ENCODE measurements at places on chromosomes 3 and 15.

GRCh38 chr3:152120601-152121269 lies 148.0 kb upstream of the MBNL1 start:
- no peak for DNase-seq

DNA sequence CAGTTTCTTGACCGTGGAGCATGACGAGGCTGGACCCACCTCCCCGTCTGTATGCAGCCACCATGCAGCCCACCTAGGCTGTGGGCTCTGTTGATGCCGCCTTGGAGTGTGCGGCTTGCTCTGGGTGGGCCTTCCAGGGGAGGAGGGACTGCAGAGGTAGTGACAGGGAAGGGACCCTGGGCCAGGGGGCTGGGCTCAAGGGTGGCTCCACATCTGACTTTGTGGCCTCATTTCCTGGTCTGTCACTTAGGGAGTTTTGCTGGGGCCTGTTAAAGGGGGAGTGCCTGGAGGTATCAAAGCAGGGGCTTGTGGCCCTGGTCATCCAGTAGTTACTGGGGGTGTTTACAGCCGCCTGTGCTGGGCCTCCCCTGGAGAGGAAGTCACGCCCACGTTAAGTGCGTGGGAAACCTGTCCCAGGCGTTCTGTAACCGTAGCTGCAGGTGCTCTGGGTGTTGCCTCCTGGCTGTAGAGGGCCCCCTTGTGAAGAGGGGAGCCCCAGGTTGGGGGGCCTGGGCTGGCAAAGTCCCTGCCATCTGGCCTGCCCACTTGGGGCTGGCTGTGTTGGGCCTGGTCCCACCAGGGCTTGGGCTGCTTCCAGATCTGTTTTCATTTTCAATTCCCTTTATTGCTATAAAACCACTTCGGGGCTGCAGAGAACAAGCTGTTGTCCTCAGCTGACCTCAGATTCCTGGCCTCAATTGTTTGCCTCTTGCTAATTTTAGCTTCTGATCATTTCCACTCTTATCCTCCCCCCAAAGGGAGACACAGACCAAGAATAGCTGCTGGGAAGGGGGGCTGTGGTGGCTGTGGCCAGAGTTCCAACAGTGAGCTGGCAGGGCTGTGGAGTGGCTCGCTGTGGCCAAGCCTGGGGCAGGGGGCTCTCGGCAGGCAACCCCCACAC lies 26.5 kb downstream of the KLF13 start:
- DNase-seq: peak; percentile 44

DNA sequence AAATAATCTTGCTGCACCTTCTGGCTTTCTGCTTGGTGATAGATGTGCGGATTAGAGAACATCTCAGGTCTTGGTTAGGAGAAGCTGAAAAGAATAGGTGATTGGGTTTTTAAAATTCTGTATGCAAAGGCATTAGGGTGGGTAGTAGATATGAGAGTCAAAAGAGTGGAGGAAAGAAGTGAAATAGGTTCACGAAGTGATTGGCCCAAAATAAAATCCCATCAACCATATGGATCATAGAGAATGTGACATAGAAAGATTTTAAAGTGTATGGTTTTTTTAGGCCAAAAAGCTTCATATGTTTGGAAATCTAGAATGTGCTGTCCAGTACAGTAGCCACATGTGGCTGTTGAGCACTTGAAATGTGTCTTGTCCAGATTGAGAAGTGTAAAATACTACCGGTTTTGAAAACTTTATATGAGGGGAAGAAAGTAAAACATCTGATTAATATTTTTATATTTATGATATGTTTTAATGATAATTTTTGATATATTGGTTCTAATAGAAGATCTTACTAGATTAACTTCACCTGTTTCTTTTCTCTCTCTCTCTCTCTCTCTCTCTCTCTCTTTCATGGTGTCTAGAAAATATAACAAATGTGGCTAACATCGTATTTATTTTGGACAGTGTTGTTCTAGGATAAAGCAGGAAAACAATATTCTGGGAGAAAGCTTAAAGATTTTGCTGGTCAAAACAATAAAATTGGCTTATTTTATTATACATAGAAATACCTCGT lies 2.9 kb downstream of the MBNL1 start:
- no peak for DNase-seq

- no peak for DNase-seq
Measured at GRCh38 chr3:124811436-124811835, 75.7 kb downstream of the ITGB5 start.

GRCh38 chr15:44802336-44802735 lies 66.0 kb downstream of the TRIM69 start:
- no peak for DNase-seq

GRCh38 chr3:154758109-154758868 lies 321.8 kb upstream of the MME start:
- no peak for DNase-seq

DNA sequence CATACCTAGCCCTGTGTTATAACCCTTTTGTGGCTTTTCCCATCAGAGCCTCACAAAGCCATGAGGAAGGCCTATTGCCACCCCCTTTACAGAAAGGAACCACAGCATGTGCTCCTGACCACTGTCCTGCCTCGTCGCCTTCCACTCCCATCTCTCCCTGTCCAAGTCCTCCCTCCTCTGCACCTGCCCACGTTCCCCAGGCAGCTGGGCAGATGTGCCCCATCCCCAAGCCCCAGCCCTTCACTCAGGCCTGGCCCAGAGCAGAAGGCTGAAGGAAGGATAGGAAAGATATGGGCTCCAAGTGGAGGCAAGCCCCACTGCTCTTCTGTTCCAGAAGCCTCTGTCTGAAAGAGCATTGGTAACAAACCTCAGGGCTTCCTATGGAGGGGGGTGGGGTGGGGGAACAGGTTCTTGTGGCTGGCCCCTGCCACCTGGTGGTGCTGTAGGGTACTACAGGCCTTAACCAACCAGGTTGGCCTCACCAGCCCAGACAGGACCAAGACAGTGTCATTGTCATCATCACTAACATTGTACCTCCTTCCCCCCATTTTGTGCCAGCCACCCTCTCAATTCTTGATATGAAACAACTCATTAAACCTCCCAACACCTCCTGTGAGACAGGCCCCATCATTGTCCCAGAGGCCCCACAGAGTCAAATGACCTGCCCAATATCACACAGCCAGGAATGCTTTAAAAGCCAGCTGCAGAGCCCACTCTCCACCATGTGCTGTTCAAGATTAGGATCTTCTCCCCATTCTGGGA lies 10.0 kb downstream of the POC1A start:
- peak; percentile 50 for DNase-seq

DNA sequence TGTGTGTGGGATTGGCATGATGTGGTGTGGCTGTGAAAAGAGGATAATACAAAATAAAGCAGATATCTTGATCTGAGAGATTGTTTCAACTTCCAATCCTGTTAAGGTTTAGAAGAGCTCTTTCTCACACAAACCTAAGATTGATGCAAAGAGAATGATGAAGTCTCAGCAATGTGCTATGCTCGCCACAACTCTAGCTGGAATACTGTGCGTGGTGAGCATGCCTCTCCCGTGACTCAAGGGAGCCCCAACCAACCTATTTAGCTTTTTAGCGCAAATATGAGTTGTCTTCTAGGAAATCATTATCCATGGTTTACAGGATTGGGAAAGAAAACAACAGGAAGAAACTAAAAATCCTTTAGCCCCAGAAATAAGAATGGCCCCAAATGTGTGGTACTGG lies 28.5 kb downstream of the BTLA start:
- no peak for DNase-seq

DNA sequence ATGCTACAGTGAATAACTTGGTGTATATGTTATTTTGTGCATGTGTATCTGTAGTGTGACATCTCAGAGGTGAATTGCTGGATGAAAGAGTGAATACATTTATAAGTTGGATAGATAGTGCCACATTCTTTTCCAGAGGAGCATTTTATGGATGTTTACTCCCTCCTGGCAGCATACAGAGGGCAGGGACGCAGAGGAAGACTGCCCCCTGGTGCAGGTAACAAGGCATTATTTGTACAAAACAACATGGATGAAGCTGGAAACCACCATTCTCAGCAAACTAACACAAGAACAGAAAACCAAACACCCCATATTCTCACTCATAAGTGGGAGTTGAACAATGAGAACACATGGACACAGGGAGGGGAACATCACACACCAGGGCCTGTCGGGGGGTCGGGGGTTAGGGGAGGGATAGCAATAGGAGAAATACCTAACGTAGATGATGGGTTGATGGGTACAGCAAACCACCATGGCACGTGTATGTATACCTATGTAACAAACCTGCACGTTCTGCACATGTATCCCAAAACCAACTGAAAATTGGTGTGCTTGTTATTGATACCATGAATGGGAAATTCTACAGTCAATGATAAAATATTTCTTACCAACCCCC lies 57.9 kb upstream of the CTXND1 start:
- no peak for DNase-seq

- peak; percentile 22 for DNase-seq
Measured at GRCh38 chr3:4633078-4634004, 140.2 kb downstream of the ITPR1 start.

- no peak for DNase-seq
Measured at GRCh38 chr3:25586167-25586505, 78.6 kb downstream of the TOP2B start.

GRCh38 chr3:64359735-64360134 lies 134.5 kb upstream of the PRICKLE2 start:
- no peak for DNase-seq

DNA sequence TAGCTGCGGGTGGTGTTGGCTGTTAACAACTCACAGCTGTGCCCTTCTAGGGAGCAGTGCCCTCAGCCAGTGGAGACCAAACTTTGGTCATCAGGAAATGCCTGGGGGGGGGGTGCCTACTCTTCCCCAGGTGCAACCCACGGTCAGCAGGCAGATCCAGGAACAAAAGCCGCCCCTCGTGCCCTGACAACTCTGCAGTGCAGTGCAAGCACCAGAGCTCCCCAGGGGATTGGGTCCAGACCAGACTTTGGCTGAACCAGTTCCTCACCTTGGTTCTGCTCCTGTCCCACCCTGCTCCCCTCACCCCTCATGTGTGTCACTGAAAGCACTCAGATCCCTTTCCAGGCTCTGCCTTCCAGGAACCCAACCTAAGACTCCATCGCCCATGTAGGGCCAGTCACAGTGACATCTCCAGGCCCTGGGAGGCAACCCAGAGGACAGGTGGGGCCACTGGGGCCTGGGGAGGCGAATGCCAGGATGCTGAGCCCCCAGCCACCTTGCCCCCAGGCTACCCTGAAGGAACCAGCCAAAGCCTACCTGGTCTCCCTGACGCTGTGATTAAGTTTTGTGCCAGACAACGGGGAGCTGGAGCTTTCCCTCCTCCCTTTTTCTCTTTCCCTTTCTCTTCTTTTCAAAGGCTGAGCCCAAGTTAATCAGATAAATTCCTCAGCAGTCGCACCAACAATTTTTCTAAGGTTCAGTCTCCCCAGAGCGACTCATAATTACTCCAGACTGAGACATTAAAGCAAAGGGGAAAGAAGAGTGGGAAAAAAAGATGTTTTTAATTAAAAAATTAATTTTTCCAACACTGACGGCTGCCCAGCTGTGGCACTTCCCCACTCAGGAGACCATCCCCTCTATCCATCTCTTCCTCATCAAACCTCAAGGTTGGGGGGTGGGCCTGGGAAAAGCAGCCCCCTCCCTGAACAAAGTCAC lies 207.5 kb upstream of the LINGO1 start:
- DNase-seq: no peak

DNA sequence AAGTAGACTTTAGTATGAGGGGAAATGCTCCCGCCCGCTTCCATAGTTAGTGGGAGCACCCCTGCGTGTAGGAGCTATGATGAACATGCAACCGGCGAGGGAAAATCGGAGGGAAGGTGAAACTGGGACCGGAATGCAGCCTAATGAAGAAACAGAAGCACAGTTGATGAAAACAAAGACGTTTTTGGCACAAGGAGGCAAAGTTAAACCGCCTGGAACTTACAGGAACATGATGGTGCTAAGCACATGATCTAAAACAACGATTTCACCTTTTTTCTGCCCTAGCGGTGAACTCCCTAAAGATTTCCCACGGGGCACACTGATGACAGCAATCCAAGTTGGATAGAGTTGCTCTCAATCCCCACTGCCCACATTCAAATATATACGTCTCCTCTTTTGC lies 49.4 kb upstream of the SPATA12 start:
- no peak for DNase-seq

Measured in pulmonary artery endothelial cell (primary cell).